Adipocyte (in vitro differentiated cells): ENCODE measurements at places on chromosomes 2 and 18.

GRCh38 chr2:98086491-98087446 lies at the start of gene VWA3B:
Gene VWA3B (plus strand): TSS chr2:98087167. CDS start chr2:98093093, 5,926 bp downstream.
- peak; percentile 68 for DNase-seq

DNA sequence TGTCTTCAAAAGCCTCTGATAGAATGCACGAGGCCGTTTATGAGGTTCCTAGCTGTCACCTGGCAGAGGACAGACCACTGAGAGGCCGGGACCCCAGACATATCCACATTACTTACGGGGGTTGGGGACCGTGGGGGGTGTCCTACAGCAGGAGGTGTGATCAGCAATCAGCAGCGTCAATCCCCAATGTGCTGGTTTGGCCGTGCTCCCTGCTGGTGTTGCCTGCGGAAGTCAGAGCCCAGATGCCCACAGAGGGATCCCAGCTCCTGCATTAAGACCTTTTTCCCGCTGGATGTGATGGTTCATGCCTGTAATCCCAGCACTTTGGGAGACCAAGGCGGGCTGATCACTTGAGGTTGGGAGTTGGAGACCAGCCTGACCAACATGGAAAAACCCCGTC lies 20.8 kb upstream of the SP5 start:
- no peak for DNase-seq

DNA sequence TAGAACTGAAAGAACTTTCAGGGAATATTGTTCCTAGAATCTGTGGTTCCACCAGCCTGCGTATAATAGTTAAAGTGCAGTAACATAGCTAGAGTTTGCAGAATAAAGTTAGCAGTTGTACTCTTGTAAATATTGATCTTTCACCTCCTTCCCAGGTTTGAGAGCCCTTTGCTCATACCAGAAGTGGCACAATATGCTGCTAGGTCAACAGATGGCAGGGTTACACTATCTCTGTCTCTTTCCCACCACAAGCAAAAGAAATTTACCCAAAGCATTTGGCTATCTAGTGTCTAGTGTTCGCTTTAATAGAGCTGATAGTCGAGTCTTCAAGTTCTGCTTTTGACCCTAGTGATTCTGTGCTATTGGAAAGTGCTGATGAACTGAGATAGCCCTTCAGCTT lies 119.0 kb upstream of the KLHL14 start:
- no peak for DNase-seq

GRCh38 chr2:188333751-188334524 lies 42.3 kb downstream of the GULP1 start:
- no peak for DNase-seq

DNA sequence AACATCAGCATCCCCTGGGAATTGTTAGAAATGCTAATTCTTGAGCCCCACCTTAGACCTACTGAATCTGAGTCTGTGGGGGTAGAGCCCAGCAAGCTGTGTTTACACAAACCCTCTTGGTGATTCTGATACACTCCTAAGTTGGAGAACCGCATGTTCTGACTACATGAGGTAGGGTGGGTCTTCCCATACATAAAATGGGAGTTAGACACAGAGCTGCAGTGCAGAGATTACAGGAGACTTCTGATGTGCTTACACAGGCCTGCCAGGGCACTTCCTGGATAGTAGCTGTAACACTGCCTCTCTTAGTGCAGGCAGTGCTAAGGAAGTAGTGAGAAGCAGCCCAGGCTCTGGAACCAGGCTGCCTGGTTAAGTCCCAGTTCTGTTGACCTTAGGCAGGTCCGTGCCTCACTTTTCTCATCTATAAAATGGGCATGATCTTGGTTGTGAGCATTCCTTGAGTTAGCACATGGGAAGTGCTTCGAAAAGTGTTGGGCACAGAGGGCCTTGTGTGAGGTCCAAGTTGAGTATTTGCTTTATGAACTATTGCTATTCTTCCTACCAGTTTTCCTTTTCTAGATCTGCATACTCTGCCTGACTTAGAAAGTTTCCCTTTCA lies 67.3 kb downstream of the GLI2 start:
- DNase-seq, result no peak

DNA sequence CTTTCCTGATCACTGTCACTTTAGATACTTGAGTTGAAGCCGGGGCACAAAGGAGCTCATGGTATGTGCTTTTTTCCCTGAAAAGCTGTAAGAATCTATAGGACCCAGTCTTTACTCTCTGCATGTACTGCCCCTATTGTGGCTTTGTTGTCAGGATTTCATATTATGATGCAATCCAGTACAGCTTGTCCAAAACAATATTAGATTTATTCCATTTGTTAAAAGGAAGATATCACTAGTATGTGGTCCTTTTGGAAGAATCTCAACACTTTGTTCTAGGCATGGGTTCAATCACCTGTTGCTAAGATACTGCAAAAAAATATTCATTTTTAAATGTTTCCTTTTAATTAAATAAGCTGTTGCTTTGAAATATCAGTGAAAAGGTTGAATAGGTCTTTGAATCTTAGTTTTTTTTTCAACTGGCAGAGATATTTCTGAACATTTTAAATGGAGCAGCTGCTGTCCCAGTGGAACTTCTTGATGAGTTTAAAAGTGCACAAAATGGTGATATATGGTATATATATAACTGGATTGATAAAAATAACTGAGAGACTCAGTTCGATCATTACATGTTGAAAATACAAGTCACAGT lies 256.6 kb upstream of the NT5C1B start:
- DNase-seq, result peak; percentile 48

GRCh38 chr2:224895377-224895776 lies 146.9 kb downstream of the DOCK10 start:
- DNase-seq, result no peak

DNA sequence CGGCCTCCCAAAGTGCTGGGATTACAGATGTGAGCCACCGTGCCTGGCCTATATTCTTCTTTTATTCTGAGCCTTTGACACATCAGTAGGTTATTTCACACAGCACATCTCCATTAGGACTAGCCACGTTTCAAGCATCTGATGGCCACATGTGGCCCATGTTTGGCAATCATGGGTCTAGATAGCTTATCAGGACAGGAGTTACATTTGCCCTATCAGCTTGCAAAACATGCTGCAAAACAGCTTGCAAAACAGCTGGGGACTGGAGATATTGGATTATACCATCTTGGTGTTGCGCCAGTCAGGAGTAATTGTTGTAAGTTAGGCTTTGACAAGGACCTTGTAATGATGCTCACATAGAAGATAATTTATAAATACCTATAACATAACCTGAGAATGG lies 94.9 kb downstream of the GBX2 start:
- no peak for DNase-seq

GRCh38 chr2:207260021-207260420 lies 94.3 kb upstream of the KLF7 start:
- DNase-seq, result no peak

DNA sequence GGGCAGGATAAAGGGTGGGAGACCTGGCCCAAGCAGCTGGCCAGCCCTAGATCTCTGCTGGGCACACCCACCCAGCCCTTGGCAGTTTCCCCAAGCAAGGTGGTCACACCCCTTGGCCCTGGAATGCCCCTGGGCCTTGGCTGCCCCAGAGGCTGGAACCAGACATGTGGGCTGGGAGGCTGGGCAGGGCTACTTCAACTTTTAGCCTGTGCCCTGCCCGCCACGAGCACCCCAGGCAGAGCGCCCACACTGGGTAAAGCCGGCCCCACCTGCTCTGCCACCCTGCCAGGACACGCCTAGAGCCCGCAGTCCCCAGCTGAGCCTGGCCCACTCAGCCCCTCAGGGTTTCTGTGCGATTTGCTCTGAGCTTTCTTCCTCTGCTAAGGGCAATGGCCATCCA lies 119.7 kb upstream of the SMAD2 start:
- no peak for DNase-seq

DNA sequence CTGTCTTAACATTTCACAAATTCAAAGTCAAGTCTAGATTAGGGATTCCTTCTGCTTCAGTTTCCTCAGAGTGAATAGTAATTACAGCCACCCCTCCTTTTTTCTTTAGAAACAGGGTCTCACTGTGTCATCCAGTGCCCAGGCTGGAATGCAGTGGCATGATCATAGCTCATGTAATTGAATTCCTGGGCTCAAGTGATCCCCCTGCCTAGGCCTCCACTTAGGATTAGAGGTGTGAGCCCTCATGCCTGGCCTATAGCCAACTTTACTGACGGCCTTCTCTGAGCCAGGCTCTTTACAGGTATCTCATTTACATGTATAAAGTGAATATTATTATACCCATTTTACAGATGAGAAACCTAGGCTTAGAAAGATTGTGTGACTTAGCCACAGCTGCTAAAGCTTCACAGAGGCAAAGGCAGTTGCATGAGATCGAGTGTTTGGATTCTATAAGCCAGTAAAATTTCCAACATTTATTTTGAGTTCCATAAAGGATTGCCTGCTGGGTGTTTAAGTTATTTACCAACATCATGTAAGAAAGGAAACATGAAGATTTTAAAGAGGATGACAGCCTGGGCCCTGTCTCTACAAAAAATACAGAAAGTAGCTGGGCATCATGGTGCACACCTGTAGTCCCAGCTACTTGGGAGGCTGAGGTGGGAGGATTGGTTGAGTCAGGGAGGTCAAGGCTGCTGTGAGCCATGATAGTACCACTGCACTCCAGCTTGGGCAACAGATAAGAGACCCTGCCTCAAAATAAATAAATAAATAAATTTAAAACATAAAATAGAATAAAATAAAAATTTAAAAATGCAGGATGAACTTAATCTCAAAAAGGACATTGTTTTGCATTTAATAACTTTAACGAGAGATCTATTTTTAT lies 1.8 kb downstream of the ENOSF1 start:
- no peak for DNase-seq

GRCh38 chr2:151947813-151948165 lies 119.6 kb upstream of the ARL5A start:
- DNase-seq, result no peak

DNA sequence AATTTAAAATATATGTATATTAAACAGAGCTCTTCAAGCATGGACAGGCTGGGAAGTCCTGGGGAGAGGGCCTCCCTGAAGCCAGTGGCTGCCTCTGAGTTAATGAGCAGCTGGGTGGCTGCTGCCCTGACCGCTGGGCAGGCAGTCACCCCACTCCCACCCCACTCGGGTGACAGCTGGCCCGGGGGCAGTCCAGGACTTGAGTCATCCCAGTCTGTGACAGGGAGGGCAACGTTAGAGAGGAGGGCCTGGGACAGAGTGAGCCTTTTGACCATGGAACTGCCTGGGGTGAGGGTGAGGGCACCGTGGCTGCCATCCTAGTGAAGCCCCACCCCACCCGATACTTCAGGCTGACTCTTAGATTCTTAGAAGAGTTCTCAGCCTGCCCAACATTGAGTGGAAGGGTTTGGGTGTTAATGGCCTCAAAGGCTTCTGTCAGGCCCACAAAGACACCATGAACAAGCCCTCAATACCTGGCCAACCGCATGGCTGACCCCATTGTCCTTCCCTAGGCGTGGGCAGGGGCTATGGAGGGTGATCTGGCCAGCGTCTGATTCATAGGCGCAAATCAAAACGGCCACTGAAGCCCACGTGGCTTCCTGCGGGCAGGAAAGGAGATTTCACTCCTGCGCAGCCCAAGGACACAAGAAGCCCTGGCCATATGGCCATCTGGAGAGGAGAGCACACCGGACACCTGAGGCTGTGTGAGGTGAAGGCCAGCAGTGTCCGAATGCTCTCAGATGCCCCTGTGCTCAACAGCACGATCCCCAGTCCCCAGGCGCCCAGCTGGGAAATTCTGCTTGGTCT lies 47.5 kb downstream of the MRPS5 start:
- DNase-seq, result no peak

DNA sequence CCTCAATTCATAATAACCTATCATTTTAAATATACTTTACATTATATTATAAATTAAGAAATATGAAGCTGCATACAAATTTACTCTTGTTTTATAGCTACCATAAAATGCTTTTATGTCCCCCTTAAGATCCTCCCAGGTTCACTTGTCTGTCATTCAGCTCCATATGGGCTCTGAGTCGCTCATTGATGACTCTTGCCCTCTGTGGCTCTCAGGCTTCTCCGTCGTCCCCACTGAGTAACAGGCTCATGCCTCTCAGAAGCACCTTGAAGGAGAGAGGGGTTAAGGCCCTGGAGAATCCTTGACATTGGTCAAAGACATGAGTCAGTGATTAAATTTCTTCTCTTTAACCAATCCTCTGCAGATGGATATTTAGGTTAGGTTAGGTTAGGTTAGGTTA lies 6.2 kb upstream of the MCM6 start:
- DNase-seq, result no peak

- no peak for DNase-seq
Observed at GRCh38 chr2:26816893-26817292, 31.0 kb downstream of the CENPA start.

- DNase-seq, result no peak
Observed at GRCh38 chr2:18903750-18904149, 314.4 kb upstream of the NT5C1B start.

- DNase-seq, result no peak
Observed at GRCh38 chr2:98710734-98711133, 20.2 kb downstream of the MGAT4A start.

- DNase-seq, result no peak
Observed at GRCh38 chr2:98378196-98378595, 31.9 kb downstream of the CNGA3 start.

DNA sequence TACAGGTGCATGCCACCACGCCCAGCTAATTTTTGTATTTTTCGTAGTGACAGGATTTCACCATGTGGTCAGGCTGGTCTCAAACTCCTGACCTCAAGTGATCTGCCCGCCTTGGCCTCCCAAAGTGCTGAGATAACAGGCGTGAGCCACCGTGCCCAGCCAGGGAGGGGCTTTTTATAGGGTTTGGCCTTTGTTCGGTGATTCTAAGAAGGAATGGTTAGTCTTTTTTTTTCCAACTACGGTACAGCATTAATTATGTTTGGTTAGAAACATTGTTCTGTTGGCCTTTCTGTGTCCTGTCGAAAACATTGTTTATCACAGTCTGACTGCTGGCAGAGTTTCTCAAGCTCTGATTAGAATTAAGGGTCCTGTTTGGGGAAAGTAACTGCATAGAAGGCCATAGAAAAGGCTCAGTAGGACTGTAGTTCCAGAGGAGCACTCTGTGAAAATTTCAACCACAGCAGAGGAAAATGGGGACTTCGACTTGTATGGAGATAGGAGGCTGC lies 19.3 kb upstream of the SMCHD1 start:
- DNase-seq, result no peak

DNA sequence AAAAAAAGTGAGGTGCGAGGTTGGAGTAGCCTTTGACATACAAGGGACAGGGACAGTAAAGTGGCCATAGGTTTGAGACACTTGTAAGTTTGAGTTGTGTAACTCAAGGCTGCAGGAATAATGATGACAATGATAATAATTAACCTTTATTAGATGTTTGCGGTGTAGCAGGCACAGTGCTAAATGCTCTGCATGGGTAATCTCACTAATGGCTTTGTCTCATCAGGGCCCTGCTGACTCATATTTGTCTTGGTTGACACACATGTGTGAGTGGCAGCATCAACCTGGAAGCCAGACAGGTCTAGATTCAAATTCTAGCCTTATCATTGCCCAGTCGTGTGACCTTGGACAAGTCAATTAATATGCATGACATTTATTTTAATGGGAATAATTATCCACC lies 126.2 kb downstream of the FSHR start:
- no peak for DNase-seq

DNA sequence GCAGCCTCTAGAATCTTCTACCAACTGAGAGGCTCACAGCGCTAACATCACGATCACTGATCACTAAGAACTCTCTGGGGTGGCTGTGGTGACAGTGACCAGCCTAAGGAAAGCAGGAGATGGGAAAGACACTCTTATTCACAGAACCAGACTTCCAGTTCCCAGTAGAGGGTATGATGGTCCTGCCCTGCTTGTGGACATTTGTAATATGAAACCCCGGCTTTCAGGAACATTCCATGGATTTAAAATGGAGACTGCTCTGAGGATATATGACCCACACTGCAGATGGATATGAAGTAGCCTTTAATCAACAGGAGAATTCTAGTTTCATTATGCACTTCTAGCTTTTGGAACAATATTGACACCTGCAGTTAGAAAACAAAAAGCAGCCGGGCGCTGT lies 131.8 kb downstream of the AFF3 start:
- DNase-seq, result peak; percentile 22
